ENCODE measurements at places on chromosomes 1 and 21.

DNA sequence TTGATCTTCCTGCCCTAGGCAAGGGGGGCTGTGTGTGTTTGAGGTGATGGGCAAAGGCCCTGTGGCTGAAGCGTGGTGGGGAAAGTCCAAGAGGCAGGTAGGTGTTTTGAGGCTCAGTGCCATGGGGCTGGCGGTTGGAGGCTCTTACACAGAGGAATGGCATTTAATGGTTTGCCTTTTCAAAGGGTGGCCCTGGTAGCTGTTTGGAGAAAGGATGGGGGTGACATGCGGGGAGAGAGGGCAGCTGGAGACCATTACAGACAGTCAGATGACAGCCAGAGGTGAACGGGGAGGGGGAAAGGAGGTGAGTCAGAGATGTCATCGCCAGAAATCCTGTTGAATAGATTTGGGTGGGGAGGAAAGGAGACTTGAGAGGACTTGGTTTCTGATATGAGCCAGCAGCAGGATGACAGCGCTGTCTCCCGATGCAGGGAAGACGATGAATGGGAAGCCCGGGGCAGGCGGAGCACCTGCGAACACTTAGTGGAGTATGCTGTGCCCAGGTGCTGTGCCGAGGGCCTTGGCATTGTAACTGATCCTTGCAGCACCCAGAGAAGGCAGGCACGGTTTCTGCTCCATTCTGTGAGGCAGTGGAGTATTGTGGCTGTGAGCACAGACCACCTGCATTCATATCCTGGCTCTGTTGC, 56.3 kb downstream of the MAN1C1 start:
- DNase-seq, result no peak

DNA sequence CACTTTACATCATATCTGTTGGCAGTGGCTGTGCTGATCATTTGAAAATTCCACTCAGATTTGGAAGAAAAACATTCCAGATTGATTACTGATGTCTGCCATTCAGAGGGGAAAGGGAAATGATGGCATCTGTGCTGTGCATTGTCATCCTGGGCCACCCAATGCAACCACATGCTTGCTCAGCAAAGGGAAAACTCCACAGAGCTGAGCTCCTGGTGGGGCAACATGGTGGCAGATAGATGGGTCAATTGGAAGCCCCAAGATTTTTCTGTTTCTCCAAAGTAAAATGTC, 11.8 kb downstream of the OXCT2 start:
- DNase-seq, result no peak

GRCh38 chr1:207954104-207954503, 43.2 kb upstream of the CD34 start:
- no peak for DNase-seq

DNA sequence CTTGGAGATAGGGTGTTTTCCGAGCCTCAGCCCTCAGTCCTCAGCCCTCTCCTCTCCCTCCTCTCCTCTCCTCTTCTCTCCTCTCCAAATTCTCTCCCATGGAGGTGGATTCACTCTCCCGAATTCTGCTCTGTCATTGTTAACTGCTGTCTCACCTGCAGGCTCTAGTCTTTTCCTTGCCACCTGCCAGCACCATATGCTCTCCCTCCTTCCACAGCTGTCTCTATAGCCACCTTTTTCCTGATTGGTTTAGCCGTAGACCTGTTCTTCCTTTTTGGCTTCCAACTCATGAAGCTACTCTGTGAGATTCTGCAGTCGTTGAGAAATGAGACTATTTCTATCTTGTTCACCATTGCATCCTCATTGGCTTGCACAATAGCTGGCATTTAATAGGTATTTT, 19.7 kb downstream of the COG2 start:
- no peak for DNase-seq

- DNase-seq, result no peak
Observed at GRCh38 chr1:111199329-111199728, 1.1 kb downstream of the DENND2D start.

All from upper lobe of right lung (tissue), 1 donor.